NCI-H1694 treated with DMSO at 0.1 percent for 48 hours (cell line): ENCODE measurements at places on chromosomes 1 and 21.

DNA sequence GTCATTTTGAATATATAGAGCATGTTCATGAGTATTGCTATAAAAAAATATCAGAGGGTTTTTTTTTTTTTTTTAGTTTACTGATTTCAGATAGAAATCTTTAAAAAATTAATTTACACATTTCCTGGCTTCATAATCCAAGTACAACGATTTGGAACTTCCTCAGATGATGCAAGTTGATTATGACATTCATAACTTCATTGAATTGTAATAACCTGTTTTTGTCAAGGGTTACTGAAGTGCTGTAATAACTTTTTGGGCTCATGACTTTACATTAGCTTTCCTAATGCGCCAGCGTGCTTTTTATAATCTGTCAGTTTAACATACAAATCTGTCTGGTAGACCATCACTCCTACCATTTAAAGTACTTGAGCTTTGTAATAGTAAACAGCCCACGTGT, 81.3 kb downstream of the SASS6 start:
- no peak for DNase-seq

DNA sequence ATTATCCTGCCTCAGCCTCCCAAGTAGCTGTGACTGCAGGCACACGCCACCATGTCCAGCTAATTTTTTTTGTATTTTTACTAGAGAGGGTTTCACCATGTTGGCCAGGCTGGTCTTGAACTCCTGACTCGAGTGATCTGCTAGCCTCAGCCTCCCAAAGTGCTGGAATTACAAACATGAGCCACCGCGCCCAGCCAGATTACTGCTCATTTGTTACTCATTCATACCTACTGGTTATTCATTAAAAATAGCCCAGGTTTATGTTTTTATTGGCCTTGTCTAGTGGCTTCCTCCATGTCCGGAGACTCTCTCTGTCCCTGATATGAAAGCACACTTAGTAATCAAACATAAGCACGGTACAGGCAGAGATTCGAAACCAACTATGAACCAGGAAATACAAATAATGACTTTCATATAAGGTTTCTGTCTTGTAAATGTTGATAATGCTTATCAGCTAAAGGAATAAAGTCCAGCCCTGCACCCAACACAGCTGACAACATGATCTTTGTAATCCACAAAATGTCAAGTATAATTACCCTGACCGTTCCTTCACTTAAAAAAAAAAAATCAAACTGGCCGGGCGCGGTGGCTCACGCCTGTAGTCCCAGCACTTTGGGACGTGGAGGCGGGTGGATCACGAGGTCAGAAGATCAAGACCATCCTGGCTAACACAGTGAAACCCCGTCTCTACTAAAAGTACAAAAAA, 50.4 kb upstream of the CXADR start:
- DNase-seq, result no peak

GRCh38 chr1:43937179-43937865, 3.7 kb downstream of the ARTN start:
- DNase-seq, result no peak

DNA sequence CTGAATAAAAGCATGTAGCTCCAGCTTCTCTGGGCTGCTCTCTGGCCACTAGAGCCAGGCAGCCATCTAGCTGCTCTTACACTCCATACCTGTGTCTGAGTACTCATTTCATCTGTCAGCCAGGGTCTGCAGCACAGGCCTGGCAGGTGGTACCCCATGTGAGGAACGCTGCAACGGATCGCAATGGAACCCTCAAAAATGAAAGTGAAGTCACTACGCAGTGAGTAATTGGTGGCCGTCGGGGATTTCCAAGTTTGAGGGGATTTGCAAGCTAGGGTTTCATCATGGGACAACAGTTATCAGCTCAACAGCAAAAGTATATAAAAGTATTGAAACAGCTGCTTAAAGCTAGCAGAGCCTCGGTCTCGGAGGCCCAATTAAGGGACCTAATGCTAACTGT, 186.7 kb downstream of the HFM1 start:
- DNase-seq, result no peak
